ENCODE measurements at places on chromosomes 1 and 21.

- DNase-seq = no peak
These were observed 41.8 kb downstream of the TTC39A start for GRCh38 chr1:51288578-51288977.

DNA sequence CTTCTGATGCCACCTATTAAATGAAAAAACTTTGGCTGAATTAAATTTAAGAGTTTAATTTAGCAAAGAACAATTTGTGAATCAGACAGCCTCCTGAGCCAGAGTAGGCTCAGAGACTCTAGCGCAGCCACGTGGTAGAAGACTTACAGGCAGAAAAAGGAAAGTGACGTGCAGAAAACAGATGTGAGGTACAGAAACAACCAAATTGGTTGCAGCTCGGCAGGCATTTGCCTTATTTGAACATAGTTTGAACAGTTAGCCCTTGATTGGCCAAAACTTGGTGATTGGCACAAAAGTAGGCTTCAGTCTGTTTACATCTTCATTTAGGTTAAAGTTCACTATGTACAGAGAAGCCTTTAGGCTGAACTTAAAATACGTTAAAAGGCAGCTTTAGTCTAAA lies 22.9 kb downstream of the TCP10L start:
- DNase-seq = no peak

DNA sequence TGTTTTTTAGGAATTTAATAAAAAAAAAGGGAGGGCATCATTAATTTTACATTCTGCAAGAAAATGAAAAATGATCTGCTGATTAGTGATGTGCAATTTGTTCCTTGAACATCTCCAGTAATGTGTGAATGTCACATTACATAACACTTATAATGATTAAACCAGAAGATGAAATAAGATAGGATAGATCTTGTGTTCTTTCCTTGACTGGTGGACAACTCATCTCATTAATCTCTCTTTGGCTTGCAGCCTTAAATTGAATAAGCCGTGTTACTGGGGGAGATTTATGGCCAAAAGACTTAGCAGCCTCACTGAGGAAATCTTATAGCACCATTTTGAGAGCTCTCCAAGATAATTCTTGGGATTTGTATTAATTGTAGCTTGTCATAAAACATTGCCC lies 217.2 kb downstream of the ST6GALNAC3 start:
- no peak for DNase-seq

GRCh38 chr1:5983361-5984103 lies 8.7 kb downstream of the NPHP4 start:
- no peak for DNase-seq

DNA sequence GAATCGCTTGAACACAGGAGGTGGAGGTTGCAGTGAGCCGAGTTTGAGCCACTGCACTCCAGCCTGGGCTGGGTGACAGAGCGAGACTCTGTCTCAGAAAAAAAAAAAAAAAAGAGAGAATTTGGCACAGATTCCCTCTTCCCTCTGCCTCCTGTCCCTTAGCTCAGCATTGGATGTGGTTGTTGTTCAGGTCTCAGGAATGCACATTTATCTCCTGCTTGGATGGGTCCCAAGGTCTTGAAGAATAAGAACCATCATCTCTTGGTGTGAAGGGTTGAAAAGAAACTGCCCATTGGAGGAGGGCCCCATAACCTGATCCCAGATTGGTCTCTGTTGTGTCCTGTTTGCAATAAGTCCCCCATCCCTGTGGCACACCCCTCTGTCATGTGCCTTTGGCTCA lies 34.9 kb downstream of the UBIAD1 start:
- no peak for DNase-seq

GRCh38 chr1:64917328-64917861 lies 49.0 kb downstream of the JAK1 start:
- DNase-seq = peak; percentile 54

- no peak for DNase-seq
These were observed 48.8 kb downstream of the KCNK2 start for GRCh38 chr1:215131291-215131690.

- DNase-seq = no peak
These were observed 35.7 kb upstream of the TMEM51 start for GRCh38 chr1:15117671-15118325.

DNA sequence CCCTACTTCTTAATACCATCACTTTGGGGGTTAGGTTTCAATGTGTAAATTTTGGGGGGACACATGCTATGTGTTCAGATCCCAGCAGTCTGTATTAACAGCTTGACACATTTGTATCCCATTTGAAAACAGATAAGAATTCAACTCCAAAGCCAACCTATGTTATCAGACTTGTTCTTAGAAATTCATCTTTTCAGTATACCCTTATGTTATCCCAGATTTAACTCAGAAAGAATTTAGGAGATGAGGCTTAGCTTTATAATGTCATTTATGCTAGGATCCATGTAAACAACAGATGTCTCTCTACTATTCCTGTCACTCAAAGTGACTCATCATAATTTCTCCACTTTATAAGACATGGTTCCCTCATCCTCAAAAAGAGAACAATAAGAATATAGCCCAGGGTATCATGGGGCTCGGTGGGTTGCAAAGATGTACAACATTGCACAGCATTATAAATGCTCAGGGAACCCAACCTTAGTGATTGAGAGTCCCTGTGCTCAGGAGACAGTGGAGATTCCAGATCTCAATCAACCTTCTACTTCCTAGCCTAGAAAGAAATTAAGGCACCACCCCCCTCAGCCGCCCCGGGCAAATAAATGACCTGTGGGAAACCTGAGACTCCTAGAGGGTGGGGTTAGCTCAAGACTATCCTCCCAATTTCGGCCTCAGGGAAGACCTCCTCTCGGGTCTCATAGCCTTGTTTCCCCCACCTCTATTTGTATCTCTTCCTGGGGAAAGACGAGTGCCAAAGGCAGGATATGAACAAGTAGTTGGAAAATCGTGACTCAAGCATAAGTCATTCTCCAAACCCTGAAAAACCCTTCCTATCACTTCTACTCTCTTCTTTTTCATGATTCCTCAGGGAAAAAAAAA lies 265.1 kb upstream of the CAMK1G start:
- no peak for DNase-seq

- DNase-seq = peak; percentile 79
These were observed 816 bp downstream of the IL6R start for GRCh38 chr1:154405747-154406571.

- no peak for DNase-seq
These were observed 50.5 kb downstream of the OPTC start for GRCh38 chr1:203544485-203544884.

DNA sequence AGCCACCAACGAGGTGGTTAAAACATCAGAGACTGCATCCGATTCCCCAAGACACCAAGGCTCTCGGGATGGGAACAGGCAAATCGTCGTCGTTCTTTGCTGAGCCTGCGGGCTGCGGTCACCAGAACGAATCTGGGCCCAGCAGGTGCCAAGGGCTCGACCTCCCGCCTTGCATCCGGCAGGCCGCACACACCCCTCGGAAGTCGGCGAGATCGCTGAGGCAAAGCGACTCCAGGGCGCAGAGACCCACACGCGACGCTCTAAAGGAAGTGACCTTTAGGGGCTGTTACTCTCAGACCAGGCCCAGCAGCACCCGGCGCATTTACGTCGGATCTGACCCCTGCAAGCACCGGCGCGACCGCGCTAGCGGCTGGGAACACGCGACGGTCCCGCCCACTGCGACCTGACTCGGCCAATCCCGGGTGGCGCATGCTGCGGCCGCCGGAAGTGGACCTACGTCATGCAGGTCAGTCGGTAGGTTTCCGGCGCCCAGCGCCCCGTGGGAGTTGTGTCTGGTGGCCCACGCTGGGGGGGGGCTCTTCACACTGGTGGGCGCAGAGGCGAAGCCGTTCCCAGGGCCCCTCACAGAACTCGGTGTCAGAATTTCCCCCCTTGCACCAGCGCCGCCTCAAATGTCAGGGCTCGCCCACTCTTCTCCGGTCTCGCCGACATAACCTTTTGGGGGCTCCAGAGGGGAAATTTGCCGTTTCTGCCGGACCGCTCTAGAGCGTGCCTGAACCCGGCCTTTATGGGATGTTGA lies 7.5 kb upstream of the PARK7 start:
- peak; percentile 99 for DNase-seq

GRCh38 chr1:26127235-26128163 lies 15.9 kb downstream of the PDIK1L start:
- no peak for DNase-seq

- peak; percentile 27 for DNase-seq
These were observed 29.6 kb downstream of the SLC37A1 start for GRCh38 chr21:42543106-42543847.

DNA sequence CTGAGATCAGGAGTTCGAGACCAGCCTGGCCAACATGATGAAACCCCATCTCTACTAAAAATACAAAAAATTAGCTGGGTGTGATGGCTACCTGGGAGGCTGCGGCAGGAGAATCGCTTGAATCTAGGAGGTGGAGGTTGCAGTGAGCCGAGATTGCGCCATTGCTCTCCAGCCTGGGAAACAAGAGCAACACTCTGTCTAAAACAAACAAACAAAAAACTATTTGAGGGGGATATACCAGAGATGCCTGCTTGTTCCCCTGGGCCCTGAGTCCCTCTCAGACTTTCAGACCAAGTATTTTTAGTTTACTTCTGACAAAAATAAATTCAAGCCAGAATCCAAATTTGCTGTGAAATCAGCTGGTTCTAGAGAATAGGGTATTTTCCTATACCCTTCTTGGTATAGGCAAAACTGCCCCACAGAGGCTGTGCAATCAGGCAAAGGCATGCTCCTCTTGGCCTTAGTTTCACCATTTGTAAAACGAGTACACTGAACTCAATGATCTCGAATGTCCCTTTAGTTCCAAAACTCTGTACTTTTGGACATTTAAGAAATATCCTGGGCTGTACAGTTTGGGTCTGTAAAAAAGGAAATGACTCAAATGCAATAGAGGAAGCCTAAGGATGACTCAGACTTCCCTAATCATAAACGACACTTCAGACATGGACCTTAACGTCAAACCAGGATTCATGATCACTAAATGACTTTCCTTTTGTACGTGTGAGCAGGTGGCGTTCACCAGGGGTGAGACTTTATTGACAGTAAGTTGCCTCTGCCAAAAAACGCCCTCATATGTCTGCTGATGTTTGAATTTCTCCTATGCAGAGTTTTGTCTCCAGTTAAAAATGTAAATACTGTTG lies 16.1 kb downstream of the ENSA start:
- DNase-seq = no peak

Measured in lower lobe of right lung (tissue), 2 donors.